Effector memory CD4-positive, alpha-beta T cell (primary cell): ENCODE measurements at places on chromosomes 13 and 19.

- no peak for DNase-seq
These were observed 30.8 kb downstream of the TMED1 start for GRCh38 chr19:10805065-10805757.

GRCh38 chr13:22425087-22425486, 754.2 kb downstream of the FGF9 start:
- no peak for DNase-seq

- no peak for DNase-seq
These were observed 3.8 kb downstream of the GADD45GIP1 start for GRCh38 chr19:12953138-12953798.

DNA sequence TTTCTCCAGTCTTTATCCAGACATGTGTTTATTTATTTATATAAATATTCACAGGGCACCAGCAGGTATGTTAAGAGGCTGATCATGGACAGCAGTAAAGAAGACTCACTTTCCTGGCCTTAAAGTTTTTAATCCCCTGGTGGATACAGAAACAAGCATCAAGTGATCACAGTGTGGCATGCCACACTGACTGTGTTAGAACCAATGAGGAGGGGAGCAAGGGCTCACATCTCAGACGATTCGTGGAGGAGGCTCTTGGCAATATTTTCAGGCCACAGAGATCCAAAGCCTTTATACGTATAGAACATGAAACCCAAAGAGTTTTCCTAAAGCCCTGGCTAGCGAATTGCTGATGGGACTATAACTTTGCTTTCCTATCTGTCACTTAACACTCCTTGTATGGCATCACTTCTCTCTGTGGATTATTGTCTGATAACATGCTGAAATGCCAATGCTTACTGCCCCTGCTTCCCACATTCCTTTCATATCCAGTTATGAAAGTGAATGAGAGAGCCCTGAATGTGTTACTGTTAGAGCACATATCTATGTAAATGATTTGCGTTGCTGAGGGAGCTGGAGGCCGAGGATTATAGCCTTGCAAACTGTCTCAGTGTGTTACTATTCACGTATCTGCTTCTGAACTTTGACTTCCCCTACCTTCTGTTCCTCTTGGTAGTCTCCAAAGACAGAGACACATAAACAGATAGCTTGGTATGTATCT, 37.6 kb downstream of the POLR1D start:
- no peak for DNase-seq

- no peak for DNase-seq
These were observed 229.6 kb downstream of the TEX29 start for GRCh38 chr13:111550062-111550461.

- no peak for DNase-seq
These were observed 22.1 kb downstream of the CLEC11A start for GRCh38 chr19:50745221-50745620.

GRCh38 chr13:26628706-26629105, 71.2 kb downstream of the WASF3 start:
- DNase-seq = no peak

- DNase-seq = no peak
These were observed 216.3 kb downstream of the SLITRK6 start for GRCh38 chr13:85582890-85583289.

DNA sequence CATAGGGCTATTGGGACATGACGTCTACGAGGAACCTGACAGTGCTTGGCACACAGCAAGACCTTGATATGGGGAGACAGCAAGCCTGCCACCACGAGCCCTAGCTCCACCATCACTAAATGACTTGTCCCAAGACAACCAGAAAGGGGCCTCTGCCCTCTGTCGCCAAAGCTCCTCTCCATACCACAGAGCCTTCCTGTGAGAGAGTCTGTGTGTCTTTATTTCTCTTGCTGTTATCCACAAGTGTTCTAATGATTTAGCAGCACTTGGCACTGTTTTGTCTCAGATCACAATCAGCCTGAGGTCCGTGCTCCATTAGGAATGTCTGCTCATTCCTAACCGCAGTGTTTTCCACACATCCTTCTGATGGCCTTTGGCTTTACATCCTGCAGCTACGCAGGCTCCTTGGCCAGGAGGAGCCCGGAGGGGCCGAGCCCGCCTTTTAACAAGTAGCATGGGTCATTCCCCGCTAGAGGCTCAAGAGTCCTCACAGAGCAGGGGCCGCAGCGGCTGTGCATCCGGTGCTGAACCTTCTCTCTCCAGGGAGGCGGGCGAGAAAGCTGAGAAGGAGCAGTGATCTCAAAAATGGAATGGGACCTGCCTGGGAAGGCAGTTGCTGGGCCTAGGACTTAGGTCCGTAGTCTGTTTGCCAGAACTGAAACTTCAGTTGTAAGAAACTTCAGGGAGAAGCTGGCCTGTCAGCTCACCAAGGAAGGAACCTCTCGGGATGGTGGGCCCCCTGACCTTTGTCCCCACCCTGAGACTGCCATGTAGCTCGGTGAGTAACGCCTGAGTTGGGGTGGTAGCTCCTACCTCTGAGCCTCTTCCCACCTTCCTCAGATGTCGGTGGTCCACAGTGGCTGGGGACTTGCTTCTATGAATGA, 61.1 kb upstream of the HMGB1 start:
- no peak for DNase-seq

DNA sequence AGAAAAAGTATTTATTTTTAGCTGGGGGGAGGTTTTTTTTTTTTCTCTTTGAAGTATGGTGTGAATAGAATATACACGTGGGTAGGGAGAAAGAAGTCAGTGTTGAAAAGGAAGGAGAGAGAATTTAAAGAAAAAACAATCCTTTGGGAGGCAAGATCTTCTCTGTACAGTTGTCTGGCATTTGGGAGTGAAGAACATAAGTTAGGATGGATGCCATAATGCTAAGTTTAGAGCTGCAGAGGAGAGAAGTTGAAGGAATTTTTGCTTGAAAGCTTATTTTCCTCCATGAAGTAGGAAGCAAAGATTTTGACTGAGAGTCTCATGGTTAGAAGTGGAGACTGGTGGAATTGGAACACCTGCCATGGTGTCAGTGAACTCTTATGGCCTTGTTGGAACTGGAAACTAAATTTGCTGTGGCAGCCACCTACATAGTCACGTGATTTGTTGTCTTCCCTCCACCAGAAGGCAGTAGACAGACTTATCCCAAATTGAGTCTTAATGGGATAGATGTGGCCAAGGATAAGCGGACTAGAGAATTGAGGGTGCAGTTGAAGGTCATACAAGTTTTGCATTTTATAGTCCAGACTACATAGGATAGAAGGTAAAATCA, 22.0 kb downstream of the NDFIP2 start:
- no peak for DNase-seq

GRCh38 chr13:97938706-97939475, 14.6 kb upstream of the IPO5 start:
- no peak for DNase-seq
